Aorta (tissue), 5 donors: ENCODE measurements at places on chromosomes 4 and X. TPM values are rescaled to one million over a fixed set of nuclear protein-coding genes. Genes with fewer than 3 reads are reported as not detected.

The SPANXN3 gene
- not detected for polyA plus RNA-seq

The SMIM10L2A gene
- 0.41 TPM for polyA plus RNA-seq

The KLF8 gene
- 1.5 TPM for polyA plus RNA-seq

The CT45A5 gene
- polyA plus RNA-seq = not detected

The HMGN5 gene
- polyA plus RNA-seq = 27.5 TPM

The TMPRSS11A gene
- polyA plus RNA-seq = 0.08 TPM

The SSX4B gene
- not detected for polyA plus RNA-seq
